ENCODE measurements at places on chromosomes 11 and 22.

DNA sequence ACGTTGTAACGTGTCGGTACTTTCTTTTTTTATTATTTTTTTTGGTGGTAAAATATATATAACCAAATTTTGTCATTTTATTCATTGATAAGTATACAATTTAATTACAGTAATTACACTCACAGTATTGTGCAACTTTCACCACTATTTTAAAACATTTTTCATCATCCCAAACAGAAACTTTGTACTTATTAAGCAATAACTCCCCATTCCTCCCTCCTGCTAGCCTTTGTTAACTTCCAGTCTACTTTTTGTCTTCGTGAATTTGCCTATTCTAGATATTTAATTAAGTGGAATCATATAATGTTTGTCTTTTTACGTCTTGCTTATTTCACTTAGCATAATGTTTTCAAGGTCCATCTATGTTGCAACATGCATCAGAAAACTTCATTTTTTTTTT lies 58.5 kb downstream of the STIM1 start:
- no peak for DNase-seq

DNA sequence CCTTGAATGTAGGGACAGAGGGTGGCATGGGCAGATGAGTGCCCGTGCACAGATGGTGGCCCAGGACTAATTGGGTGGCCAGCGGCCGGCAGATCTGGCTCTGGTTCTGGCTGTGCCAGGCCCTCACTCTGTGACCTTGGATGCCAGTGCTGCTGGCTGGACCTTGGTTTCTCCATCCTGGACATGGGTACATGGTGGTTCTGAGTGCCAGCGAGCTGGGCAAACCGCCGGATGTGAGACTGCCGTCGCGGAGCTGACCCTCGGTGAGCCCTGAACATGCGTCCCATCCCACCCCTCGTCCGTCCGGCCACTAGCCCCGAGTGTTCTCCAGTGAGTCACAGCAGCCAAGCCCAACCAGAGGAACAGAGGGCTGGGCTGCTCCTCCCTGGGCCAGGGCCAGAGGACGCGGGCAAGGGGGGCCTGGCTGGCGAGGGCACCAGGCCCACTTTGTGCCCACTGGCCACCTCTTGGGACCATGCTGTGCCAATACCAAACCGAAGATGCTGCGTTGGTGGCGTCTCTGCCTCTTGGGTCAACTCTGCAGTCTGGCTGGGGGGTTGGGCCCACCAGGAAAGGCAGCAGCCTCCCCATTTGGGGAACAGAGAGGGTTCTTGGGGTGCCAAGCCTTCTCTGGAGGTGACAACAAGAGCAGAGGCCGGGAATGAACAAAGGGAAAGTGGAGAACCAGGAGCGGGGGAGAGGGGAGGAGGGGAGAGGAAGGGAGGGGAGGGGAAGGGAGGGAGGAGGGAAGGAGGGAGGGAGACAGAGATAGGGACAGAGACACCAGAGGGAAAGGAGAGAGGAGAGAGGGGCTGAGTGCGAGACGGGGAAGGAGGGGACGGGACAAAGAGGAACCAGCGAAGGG lies 10.7 kb downstream of the LSP1 start:
- DNase-seq = peak; percentile 42

GRCh38 chr11:64385945-64386704 lies 27.2 kb downstream of the RPS6KA4 start:
- no peak for DNase-seq

DNA sequence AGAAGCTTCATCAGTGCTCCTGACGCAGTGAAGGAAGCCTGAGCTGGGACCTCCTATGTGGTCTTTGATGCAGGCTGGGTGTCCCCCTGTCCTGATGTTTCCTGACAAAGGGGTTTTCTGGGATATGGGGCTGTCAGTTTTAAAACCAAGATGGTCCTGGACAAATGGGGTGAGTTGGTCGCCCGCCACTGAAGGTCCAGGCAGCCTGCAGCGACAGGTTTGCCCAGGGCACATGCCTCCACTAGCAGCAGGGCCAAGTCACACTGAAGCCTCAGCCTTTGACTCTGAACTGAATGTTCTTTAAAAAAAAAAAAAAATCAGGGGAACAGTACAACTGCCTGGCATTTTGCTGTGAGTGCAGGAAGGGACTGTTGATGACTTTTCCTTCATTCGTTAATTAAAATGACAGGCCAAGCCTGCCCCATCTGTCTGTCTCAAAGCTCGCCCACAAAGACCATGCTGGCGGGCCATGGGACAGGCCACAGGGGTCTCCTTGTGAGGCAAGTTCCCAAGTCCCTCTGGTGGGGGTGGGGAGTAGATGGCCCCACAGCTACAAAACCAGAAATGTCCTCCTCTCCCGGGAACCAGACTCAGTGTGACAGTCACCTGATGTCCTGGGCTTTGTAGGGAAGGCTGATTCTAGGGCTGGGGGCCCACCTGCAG lies 274.8 kb downstream of the CTTN start:
- DNase-seq = no peak

DNA sequence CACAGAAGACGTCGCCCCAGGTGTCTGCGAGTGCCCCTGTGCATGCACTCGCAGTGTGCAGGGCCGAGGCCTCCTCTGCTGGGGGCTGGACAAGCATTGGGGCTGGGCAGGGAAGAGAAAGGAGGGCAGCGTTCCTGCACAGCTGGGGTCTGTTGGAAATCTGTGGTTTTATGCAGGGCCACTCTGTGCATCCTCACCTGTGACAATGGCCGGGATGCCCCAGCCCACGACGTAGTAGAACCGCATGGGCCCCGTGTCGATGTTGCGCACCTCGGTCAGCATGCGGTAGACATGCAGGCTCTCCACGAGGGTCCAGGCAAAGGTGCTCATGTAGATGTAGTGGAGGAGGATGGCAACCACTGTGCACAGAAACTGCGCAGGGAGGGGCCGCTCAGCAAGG lies 37.2 kb downstream of the TRMU start:
- DNase-seq = no peak

DNA sequence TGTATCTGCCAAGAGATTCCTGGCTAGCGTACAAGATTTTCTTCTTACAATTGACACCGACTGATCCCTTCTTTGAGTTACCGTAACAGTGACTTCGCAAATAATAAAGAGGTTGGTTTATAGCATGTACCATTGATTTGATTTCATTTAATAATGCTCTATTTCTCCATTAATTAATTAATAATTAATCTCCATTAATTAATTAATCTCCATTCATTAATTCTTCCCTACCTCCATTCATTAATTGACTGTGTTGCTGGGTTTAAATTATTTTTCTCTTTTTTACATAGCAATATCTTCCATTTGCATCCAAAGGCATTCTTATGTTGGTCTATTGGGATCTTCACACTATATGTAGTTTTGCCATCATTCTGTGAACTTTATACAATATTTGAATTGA lies 21.0 kb downstream of the OR5AS1 start:
- DNase-seq = no peak

DNA sequence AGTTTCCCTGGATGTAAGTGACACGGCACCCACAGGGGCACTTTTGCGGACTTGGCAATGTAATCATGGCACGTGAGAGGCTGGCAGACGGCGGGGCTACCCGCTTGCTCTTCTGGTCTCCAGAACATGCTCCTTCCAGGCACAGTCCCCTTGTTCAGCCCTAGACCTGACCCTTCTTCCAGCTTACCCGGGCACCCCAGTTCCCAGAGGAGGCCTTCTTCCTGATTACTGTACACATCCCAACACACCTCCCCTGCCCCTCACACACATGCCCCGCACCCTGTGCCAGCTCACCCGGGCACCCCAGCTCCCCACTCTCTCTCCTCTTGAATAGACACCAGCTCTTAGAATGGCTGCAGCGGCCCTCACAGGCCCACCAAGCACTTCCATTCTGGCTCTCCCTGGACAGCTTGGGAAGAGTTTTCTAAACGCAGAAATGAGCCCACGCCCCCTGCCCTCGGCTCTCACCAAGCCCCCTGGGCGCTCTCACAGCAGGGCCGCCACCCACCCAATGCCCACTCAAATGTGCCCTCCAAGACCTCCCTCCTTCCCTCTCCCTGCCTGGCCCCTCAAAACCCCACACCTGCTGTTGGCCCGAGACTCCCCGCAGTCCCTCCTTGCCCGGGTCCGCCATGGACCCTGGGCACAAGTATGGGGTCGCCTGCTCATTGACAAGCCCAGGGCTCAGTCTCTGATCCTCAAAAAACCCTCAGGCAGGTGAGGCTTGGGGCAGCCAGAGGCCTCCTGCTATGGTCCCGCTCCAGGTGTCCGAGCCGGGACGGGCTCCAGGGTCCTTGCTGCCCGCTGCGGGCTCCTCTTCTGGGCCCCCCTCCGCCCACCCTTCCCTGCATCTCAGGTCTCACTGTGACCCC lies 88.5 kb downstream of the WNT7B start:
- no peak for DNase-seq

DNA sequence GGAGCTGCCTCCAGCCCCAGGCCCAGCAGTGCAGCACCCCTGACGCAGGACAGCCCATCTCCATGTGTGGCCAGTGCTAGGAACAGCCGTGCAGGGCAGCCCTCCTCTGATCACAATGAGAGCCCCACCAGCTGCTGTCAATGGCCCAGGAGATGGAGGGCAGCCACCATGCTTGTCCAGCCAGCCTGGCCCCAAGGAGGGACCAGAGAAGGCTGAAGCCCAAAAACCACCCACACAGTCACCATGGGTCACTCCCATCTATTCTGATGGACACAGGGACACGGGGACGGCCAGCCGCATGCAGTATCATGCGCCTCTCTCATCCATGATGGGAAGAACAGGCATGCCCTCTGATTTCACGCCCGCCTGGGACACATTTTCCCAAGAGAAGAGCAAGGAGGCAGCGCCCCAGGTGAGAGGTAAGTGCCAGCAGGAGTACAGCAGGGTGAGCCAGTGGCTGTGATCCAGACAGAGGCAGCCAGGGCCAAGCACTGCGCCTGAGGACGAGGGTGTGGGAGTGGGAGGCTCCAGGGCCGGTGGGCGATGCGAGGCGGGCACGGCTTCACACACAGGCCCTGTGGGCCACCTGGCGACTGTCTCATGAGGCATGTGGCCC lies 33.6 kb upstream of the GNB1L start:
- DNase-seq = no peak

GRCh38 chr11:49213026-49213560 lies 4.7 kb upstream of the FOLH1 start:
- no peak for DNase-seq

GRCh38 chr22:47380692-47381091 lies 618.2 kb downstream of the TBC1D22A start:
- DNase-seq = no peak
